ENCODE measurements at places on chromosomes 4 and X. TPM values are rescaled to one million over a fixed set of nuclear protein-coding genes. Genes with fewer than 3 reads are reported as not detected.

Gene FAM47A
- not detected for total RNA-seq

Gene LINC00632
- total RNA-seq = 7.3 TPM

Gene GABRA4
- total RNA-seq = not detected

Gene STARD8
- total RNA-seq = 0.73 TPM

Gene ESX1
- total RNA-seq = not detected

Gene RS1
- total RNA-seq = not detected

Gene RBM41
- total RNA-seq = 10.3 TPM

Gene TEX11
- not detected for total RNA-seq

Gene CT83
- total RNA-seq = not detected

Gene ZNF630
- 0.98 TPM for total RNA-seq

Gene RLIM
- 60.0 TPM for total RNA-seq

Gene MAGEA3
- not detected for total RNA-seq

Gene GLRB
- total RNA-seq = 1.5 TPM

Gene TMEM35A
- 1.6 TPM for total RNA-seq

Gene GIMD1
- not detected for total RNA-seq

Gene CACNA1F
- not detected for total RNA-seq

Gene ELK1
- total RNA-seq = 23.9 TPM

Gene DAPP1
- not detected for total RNA-seq

Gene CPZ
- 2.0 TPM for total RNA-seq

Gene GAGE13
- not detected for total RNA-seq

Gene IBSP
- total RNA-seq = not detected

Gene CLCN5
- total RNA-seq = 7.7 TPM

Gene SLC26A1
- total RNA-seq = under 0.01 TPM

Gene CT45A10
- not detected for total RNA-seq

Gene ASB9
- total RNA-seq = 2.2 TPM

Gene AR
- 13.2 TPM for total RNA-seq

Gene CT45A3
- not detected for total RNA-seq

Gene TFDP3
- total RNA-seq = not detected

Gene NAA11
- total RNA-seq = not detected

Gene NIPAL1
- total RNA-seq = under 0.01 TPM

Gene PNMA3
- 0.37 TPM for total RNA-seq

Gene RTL9
- total RNA-seq = 0.39 TPM

Gene ANXA10
- not detected for total RNA-seq

Gene MAGEA4
- total RNA-seq = not detected

Gene HSD17B13
- total RNA-seq = not detected

Gene ZNF280C
- total RNA-seq = 8.6 TPM

Gene ETDA
- not detected for total RNA-seq

Gene CT45A6
- not detected for total RNA-seq

Gene LCORL
- 19.9 TPM for total RNA-seq

Gene DSPP
- not detected for total RNA-seq

Gene FATE1
- not detected for total RNA-seq

Gene GSX2
- not detected for total RNA-seq

Gene SCRG1
- total RNA-seq = not detected

Gene CCSER1
- total RNA-seq = not detected

Gene C4orf36
- total RNA-seq = not detected

Gene MAML3
- 3.3 TPM for total RNA-seq

Gene FANCB
- total RNA-seq = 5.9 TPM

Gene ANXA3
- total RNA-seq = 5.9 TPM

Gene CFAP47
- total RNA-seq = not detected

Gene ENAM
- not detected for total RNA-seq
